ENCODE measurements at places on chromosomes 2 and 18. TPM values are rescaled to one million over a fixed set of nuclear protein-coding genes. Genes with fewer than 3 reads are reported as not detected.

DNA sequence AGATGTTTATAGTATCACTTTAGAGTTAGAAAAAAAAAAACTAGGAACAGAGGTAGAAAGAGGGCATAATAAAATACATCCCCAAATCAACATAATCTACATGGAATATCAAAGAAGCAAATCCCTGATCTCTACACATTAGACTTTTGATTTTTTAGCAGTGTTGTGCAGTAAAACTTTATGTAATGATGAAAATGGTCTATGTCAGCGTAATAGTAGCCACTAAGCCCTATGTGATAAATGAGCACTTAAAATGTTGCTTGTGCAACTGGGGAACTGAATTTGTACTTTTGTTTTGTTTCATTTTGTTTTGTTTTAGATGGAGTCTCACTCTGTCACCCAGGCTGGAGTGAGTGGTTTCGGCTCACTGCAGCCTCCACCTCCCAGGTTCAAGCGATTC, 36.3 kb downstream of the LNPK start:
- no peak for DNase-seq

DNA sequence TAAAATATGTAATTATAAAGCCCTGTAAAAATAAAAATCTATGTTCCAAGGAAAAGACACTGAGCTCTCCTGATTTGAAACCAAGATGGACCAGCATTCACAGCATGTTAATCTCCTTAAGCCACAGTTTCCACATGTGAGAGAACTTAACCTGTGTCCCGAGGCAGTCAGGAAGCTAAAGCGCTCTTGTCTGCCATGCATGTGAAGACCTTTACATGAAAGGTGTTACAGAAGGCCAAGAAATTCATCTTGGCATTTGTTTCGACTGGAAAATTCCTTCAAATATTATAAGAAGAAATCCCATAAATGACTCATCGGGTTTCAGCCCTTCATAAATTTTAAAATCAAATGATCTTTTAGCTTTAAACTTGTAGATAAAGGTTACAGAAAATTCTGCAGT, 328.6 kb downstream of the CDH2 start:
- no peak for DNase-seq

- no peak for DNase-seq
These were observed 841.0 kb upstream of the ID2 start for GRCh38 chr2:7840651-7841380.

GRCh38 chr18:62979176-62979575, 263.8 kb downstream of the PHLPP1 start:
- no peak for DNase-seq

DNA sequence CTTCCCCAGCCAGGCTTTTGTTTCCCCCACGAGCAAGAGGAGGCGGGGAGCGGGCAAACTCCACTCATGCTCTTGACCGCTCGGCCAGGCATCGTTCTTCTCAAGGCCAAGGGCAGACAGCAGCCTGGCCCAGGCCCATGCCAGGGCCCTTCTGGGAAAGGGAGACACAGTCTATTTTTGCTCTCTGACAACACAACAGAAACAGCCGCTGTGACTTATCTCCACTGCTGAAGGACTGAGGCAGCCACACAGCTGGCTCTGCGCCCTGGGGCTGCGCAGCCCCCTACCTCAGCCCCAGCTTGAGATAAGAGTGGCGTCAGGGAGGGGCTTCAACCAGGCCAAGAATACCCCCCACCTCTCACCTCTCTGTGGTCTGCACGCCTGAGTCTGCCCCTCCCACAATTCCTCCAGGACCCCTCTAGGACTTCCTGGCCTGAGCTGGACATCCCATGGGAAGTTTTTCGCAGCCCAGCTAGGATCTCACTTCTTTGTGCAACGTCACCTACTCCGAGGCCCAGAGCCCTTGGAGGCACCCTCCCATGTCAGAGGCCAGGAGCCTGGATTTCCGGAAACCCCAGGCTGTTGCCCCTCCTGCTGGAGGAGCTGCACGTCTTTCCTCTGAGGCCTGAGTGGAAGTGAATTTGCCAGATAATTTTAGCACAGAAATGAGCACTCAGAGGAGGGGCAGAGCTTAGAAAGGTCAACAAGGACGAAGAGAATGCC, 118.9 kb upstream of the OTOS start:
- DNase-seq, result no peak

Gene GALNT14
- 0.65 TPM for total RNA-seq

Gene LINC00305
- not detected for total RNA-seq

- no peak for DNase-seq
These were observed 509.6 kb upstream of the RAB6C start for GRCh38 chr2:129469871-129470270.

- DNase-seq, result no peak
These were observed 183.3 kb upstream of the DOK6 start for GRCh38 chr18:69217196-69218000.

DNA sequence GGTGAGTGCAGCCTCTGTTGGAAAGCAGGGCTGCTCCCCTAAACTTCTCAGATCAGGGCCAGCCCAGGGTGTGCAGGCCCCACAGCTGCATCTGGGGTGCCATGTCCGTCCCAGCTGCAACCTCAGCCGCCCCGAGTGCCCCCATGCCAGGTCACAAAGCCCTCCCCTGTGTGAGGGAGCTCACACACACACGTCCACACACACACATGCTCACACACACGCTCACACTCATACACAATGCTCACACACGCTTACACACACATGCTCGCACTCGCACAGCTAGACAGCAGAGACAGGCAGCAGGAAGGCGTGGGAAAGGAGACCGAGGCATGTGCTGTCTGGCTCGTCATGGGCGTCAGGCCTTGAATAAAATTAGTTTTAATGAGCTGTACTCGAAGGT, 55.4 kb downstream of the ADI1 start:
- DNase-seq, result no peak

DNA sequence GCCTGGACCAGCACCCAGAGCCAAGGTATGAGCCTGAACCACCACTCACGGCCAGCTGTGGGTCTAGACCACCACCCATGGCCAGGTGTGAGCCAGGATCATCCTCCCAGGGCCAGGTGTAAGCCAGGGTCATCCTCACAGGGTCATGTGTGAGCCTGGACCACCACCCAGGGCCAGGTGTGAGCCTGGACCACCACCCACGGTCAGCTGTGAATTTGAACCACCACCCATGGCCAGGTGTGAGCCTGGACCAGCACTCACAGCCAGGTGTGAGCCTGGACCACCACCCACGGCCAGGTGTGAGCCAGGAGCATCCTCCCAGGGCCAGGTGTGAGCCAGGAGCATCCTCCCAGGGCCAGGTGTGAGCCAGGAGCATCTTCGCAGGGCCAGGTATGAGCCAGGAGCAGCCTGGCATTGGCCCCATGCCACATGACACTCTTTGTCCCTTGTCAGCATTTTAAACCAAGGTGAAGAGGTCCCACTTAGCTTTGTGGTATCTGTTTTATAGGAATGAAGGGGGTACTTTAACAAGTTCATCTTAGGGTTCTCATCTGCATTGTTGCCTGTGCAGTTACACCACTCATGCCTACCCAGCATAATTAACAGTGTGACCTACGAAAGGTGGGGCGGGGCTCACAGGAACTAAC, 71.2 kb downstream of the AGAP1 start:
- DNase-seq, result no peak

Gene GIGYF2
- total RNA-seq, result 80.1 TPM

Gene CD8B2
- total RNA-seq, result not detected

DNA sequence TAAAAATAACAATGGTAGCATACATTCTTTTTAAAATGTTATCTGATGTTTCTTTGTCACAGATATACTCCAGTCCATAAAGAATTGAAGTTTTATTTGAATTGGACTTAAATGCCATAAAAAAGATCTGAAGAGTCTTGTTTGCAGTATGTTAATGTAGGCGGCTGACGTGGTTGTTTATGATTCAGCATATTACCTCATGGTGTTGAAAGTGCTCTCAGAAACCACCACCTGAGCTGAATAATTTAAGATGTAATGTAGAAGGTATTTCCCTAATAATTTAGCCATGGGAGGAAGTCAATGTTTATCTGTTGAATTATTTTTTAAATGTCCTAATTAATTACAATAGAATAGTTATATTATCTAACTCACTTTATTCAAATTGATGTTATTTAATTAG, 58.6 kb upstream of the CHN1 start:
- DNase-seq, result no peak

Gene EFR3B
- total RNA-seq, result 0.63 TPM

DNA sequence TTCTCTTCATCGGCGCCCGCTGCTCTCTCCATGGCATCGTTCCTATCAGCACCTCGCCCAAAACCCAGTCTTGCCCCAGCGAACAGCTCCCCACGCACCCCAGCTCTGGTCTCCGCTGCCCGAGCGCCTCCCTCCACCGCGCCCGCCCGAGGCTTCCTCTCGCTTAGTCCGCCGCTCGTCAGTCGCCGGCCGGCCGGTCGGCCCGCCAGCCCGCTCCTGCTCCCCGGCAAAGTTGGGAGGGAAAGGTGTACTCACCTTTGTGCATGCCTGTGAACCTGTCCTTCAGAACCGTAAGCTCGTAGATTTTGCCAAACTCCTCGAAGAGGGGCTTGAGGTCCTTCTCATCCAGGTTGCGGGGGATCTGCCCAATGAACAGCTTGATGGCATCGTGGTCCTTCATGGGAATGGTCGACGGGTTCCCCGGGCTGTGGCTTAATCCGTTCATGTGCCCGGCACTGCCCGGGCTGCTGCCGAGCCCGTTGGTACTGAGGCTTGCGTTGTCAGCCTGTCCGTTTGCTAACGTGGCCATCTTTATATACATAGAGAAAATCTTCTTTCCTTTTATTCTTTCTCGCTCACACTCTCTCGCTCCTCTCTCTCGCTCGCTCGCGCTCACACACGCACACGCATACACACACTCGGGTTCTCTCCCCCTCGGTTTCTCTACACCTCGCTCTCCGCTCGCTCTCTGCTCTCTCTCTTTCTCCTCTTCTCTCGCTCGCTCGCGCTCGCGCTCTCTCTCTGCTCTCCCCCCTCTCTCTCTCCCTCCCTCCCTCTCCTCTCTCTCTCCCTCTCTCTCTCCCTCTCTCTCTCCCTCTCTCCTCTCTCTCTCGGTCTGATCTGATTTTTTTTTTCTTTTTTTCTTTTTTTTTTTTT, at the start of gene CELF4:
Gene CELF4 (minus strand): TSS at position 698 of the 876 bp plus-strand sequence.
- no peak for DNase-seq

Gene NLRC4
- total RNA-seq, result 2.8 TPM

DNA sequence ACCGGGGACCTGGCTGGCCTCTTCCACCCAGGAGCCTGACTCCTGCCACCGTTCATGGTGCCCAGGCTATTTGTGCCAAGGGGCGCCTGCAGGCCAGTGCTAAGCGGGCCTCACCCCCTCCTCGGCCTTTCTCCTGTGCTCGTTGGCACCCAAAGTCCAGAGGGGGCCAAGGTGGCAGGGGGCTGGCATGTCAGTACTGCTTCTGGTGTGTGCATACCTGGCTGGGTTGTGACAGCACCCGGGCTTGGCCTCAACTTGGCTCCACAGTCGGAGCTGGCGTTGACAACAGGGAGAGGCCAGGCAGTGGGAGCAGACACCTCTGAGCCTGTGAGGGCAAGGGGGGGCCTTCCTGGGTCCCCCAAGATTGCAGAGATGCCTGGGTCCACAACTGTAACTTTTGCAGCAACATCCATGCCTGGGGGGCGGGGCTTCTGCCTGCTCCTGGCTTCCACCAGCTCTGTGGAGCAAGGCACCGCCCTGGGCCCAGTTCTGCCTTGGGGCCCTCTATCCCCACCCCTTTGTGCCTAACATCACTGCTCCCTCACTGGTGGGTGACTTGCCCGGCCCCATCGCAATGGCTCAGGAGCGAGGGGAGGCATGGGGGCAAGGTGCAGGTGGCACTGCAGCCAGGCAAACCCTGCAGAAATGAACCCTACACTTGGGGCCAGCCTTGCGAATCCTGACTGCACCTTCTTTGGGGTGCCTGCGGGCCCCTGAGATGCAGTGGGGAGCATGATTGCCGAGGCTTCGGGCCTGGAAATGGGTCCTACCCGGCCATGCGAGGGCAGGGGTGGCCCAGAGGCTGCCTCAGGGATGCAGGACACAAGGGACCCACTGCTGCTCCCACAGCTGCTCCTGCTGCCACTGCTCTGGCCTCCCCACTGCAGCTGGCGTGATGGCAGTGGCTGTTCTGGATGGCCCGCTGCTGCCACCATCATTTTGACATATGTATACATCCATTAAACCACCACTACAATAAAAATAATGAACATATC, 35.9 kb downstream of the PTPN4 start:
- DNase-seq, result no peak

DNA sequence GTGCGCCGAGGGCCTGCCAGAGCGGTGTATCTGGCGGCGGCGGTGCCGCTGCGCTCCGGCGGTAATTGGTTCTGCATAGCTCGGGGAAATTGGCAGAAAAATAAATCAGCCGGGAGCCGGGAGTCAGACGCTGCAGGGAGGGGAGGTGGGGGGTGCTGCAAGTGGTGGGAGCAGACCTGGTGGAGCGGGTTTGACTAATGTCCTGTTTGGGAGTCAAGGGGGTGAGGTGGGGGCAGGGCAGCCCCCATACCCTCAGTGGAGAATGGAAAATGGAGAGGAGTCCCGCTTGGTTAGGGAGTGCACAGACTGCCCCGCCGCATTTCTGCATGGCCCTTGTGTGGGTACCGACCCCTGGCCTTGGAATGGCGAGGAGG, 107.3 kb downstream of the DYSF start:
- DNase-seq, result no peak

GRCh38 chr18:46893360-46893759, 23.9 kb downstream of the PIAS2 start:
- no peak for DNase-seq

GRCh38 chr2:236665572-236666118, 96.0 kb downstream of the ACKR3 start:
- no peak for DNase-seq

DNA sequence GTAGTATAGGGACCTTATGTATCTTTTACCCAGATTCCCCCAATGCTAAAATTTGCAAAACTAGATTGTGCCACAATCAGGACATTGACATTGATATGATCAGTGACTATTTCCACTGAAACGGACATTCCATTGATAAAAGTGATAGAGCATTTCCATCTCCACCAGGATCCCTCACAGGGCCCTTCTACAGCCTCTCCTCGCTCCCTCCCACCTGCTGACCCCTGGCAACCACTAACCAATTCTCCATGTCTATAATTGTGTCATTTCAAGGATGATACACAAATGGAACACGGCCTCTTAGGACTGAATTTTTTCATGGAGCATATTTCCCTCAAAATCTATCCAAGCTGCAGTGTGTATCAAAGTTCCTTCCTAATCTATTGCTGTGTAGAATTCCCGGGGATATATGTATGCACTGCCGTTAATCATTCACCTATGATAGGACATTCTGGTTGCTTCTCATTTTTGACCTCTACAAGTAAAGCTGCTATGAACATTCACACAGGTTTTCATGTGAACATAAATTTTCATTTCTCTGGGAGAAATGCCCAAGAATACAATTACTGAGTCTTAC, 67.3 kb downstream of the UXS1 start:
- no peak for DNase-seq
